B cell (primary cell): ENCODE measurements at places on chromosomes 2 and 18.
A peak's percentile ranks its signal among the peaks of the same experiment; 100 is the strongest.

DNA sequence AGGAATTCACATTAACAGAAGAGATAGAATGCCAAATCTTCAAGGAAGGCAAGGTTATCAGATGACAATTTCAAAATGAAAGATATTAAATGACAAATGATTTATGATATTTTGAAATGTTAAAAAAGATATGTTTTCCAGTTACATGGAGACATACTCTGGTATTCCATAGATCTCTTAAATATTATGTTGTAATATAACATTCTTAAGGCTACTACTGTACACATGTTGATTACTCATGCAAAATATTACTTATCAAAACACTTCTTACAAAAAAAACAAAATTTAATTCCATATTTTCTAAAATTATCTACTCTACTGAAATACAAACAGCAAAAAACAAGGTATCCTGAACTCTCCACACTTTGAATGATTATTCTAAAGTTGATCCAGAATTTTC, 22.9 kb downstream of the RTTN start:
- H3K4me1 ChIP-seq = no peaks in the 10 kb centered on the region
- DNase-seq = no peak
- H3K27ac ChIP-seq = no peak overlapping the region

GRCh38 chr2:156332284-156332533, 312 bp downstream of the NR4A2 start:
- peak overlapping the region; percentile 87 for H3K4me3 ChIP-seq
- peak overlapping the region; percentile 98 for H3K27ac ChIP-seq
- DNase-seq = peak; percentile 76
- H3K27me3 ChIP-seq = peaks cover 50% of the 10 kb centered on the region
- H3K36me3 ChIP-seq = no peaks in the 10 kb centered on the region

GRCh38 chr2:75606761-75607399, 39.7 kb upstream of the MRPL19 start:
- H3K4me3 ChIP-seq = no peak overlapping the region
- peaks cover 4% of the 10 kb centered on the region for H3K4me1 ChIP-seq
- H3K27ac ChIP-seq = no peak overlapping the region
- no peak for DNase-seq
- no peaks in the 10 kb centered on the region for H3K36me3 ChIP-seq
- no peaks in the 10 kb centered on the region for H3K27me3 ChIP-seq

- H3K36me3 ChIP-seq = no peaks in the 10 kb centered on the region
- H3K27me3 ChIP-seq = peaks cover 2% of the 10 kb centered on the region
- H3K27ac ChIP-seq = no peak overlapping the region
- no peak overlapping the region for H3K4me3 ChIP-seq
- H3K4me1 ChIP-seq = no peaks in the 10 kb centered on the region
- DNase-seq = no peak
These were observed 58.2 kb downstream of the HS6ST1 start for GRCh38 chr2:128260239-128261138.

- H3K4me1 ChIP-seq = no peaks in the 10 kb centered on the region
- H3K27me3 ChIP-seq = no peaks in the 10 kb centered on the region
- no peak for DNase-seq
These were observed 60.4 kb downstream of the ZBTB7C start for GRCh38 chr18:48348739-48349138.

DNA sequence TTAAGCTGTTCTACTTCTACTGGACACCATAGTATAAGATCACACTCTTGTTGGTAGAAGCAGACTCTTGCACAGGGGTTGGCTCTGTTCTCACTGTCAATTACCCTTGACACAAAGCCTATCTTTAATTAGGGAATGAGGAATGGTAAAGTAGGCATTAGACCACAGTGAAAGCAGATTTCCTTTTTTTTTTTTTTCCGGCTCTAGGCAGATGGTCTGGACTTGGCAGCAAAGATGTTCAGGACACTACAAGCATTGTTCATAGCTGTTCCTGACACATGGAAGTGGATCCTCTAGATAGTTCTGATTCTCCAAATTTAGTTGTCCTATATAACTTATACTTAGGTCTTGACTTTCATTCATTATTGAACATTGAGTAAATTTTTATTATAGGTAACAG, 672.2 kb upstream of the CELF4 start:
- no peaks in the 10 kb centered on the region for H3K4me1 ChIP-seq
- H3K36me3 ChIP-seq = no peaks in the 10 kb centered on the region
- no peaks in the 10 kb centered on the region for H3K27me3 ChIP-seq
- DNase-seq = no peak

- no peak overlapping the region for H3K27ac ChIP-seq
- no peaks in the 10 kb centered on the region for H3K27me3 ChIP-seq
- H3K4me1 ChIP-seq = no peaks in the 10 kb centered on the region
- no peak for DNase-seq
These were observed 67.0 kb upstream of the RASGRP3 start for GRCh38 chr2:33409417-33409955.
